ENCODE measurements at places on chromosomes 4 and X.

DNA sequence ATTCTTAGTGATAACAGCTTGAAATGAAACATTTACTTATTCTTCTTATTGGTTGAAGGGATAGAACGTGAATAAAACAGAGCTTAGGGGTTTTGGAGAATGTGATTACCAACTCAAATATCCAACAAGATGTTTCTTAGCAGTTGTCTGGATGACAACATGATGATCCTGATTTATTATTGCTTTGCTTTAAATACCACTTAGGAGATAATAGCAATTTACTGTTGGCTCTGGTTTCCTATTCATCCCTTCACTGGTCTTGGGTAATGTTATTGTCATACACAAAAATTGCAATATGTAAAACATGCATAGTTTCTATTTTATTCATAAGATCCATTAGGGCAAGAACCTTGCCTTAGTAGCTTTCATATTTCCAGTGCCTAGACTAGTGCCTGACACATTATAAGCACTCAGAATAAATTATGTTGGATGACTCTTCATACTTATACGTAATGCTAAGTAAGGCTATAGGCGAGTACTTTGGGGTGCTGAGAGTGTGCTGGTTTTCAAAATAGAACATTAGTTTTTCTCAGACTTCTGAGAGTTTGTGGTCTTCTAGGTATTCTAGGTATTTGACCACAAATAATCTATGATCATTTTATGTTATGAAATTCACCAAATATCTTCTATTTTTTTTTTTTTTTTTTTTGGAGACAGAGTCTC, 58.6 kb upstream of the PGRMC2 start:
- no peaks in the 10 kb centered on the region for H3K4me1 ChIP-seq
- H3K27me3 ChIP-seq: no peaks in the 10 kb centered on the region
- H3K27ac ChIP-seq: no peak overlapping the region
- H3K4me3 ChIP-seq: no peak overlapping the region

DNA sequence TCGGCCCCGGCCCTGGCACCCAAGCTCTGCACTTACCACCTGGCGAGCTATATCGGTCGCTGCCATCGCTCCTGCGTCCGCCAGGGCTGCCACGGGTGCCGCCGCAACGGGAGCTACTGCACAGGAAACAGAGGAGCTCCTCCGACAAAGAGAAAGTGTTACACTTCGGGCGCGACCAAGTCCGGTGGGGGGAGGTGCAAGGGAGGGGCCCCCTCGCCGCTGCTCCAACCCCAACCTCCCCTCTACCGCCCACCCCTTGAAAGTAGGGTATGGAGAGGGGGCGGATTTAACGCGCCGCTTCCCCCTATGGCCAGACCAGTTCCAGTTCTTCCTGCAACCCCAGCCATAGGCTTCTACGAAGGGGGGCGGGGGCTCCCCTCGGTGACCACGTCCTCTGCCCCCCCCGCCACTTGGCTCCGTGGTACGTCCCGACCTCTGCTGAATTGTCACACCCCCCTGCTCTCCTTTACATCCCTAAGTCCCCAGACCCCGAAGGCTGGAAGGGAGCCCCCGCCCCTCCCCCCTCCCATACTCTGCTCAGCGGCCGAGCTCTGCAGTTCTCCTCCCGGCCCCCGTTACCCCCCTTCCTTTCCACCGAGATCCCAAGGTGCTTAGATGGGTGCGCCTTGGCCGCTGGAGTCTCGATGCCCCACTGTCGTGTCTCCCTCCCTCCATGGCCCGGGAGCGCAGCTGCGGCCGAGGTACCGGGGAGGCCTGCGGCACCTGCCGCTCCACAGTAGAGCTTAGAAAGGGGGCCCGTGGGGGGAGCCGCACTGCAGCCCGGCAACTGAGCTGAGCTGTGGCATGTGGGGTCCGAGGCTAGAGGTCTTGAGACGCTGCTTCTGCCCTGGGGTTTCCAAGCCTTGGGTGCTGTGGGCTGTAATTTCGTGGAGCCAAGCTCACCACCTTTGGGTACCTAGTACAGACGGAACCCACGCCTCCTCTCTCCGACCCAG, at the start of gene SEPTIN6:
TSS of gene SEPTIN6 (minus strand) at position 129 of the 956 bp plus-strand sequence. CDS start at position 66, 63 bp downstream.
- H3K27ac ChIP-seq: peak within 1 kb of the TSS; percentile 97
- peak within 1 kb of the TSS; percentile 97 for H3K4me3 ChIP-seq
- H3K27me3 ChIP-seq: peaks cover 5% of the 10 kb centered on the region
- DNase-seq: peak; percentile 87
- H3K4me1 ChIP-seq: peaks cover 9% of the 10 kb centered on the region

- peaks cover 13% of the 10 kb centered on the region for H3K4me1 ChIP-seq
- DNase-seq: peak; percentile 23
- peaks cover 5% of the 10 kb centered on the region for H3K27me3 ChIP-seq
- H3K27ac ChIP-seq: peak overlapping the region; percentile 70
- H3K4me3 ChIP-seq: no peak overlapping the region
Observed at GRCh38 chrX:136656361-136656964, 8.5 kb downstream of the CD40LG start.

DNA sequence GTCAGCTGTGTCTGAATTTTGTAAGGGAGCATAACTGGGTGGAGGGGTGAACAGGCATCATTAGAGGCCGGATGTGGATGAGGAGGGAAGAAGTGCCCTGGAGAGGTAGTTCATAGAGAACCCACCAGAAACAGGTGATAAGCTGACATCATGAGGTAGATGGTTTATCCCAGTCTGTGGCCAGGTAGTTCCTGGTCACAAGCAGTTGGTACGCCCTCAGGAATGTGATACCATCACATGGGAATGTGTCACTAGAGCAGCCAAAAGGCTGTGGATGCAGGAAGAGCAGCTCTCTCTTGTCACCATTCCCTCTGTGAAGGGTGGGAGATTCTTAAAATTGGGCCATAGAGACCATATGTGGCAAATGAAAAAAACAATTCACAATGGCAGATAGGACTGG, 21.9 kb downstream of the MSN start:
- H3K4me3 ChIP-seq: no peak overlapping the region
- no peak overlapping the region for H3K27ac ChIP-seq
- H3K4me1 ChIP-seq: no peaks in the 10 kb centered on the region
- H3K36me3 ChIP-seq: no peaks in the 10 kb centered on the region

DNA sequence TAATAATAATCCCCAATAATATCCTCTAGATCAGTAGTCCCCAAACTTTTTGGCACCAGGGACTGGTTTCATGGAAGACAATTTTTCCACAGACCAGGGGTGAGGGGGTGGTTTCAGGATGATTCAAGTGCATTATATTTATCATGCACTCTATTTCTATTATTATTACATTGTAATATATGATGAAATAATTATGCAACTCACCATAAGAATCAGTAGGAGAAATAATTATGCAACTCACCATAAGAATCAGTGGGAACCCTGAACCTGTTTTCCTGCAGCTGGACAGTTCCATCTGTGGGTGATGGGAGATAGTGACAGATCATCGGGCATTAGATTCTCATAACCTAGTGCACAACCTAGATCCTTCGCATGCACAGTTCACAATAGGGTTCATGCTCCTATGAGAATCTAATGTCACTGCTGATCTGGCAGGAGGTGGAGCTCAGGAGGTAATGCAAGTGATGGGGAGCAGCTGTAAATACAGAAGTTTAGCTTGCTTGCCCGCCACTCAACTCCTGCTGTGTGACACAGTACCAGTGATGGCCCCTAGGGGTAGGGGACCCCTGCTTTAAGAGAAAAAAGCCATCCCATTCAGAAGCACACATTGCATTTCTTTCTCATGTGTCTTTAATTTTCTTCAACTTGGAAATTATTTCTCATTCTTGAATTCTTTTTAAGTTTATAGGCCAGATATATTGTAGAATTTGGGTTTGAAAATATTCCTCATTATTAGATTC, 16.0 kb upstream of the SH3RF1 start:
- no peak for DNase-seq
- H3K4me3 ChIP-seq: no peak overlapping the region
- no peaks in the 10 kb centered on the region for H3K36me3 ChIP-seq
- no peaks in the 10 kb centered on the region for H3K27me3 ChIP-seq
- no peaks in the 10 kb centered on the region for H3K4me1 ChIP-seq
- no peak overlapping the region for H3K27ac ChIP-seq

GRCh38 chrX:46326161-46326560, 219.1 kb downstream of the ZNF674 start:
- H3K36me3 ChIP-seq: no peaks in the 10 kb centered on the region
- H3K27ac ChIP-seq: no peak overlapping the region
- DNase-seq: no peak
- no peaks in the 10 kb centered on the region for H3K27me3 ChIP-seq
- H3K4me1 ChIP-seq: no peaks in the 10 kb centered on the region

DNA sequence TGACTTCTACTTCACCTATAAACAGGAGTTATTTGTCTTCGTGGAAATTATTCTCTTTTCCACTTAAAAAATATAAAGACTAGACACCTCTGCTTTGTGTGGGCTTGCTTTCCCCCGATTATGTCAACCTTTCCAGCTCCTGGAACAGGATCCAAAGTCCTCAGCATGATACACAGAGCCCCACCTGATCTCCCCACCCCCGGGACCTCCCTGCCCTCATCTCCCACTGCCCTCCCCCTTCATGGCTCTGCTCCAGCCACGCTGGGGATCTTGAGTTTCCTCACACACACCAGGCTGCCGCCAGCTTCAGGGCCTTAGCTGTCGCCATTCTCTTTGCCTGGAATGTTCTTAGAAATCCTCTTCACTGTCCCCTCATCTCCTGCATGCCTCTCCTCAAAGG, 55.3 kb downstream of the MBNL3 start:
- H3K4me1 ChIP-seq: no peaks in the 10 kb centered on the region
- no peak overlapping the region for H3K4me3 ChIP-seq
- DNase-seq: no peak
- H3K36me3 ChIP-seq: no peaks in the 10 kb centered on the region
